ENCODE measurements at places on chromosomes 4 and X. TPM values are rescaled to one million over a fixed set of nuclear protein-coding genes. Genes with fewer than 3 reads are reported as not detected.

The DMP1 gene
- 0.03 TPM for total RNA-seq

The GPR50 gene
- 0.19 TPM for total RNA-seq

The HSFX3 gene
- not detected for total RNA-seq

The IL1RAPL1 gene
- total RNA-seq = not detected

The GPR143 gene
- total RNA-seq = not detected

The TRAM1L1 gene
- 0.32 TPM for total RNA-seq

The TBC1D19 gene
- total RNA-seq = 3.6 TPM

The SSX4 gene
- not detected for total RNA-seq

The SPATA18 gene
- total RNA-seq = 5.2 TPM

The ZAR1 gene
- 0.10 TPM for total RNA-seq

The TBC1D8B gene
- 1.7 TPM for total RNA-seq

The ZCCHC18 gene
- total RNA-seq = 0.07 TPM

The CDKL2 gene
- total RNA-seq = 0.64 TPM

The RASL11B gene
- total RNA-seq = not detected

The HPGDS gene
- not detected for total RNA-seq

The KIF4A gene
- total RNA-seq = 23.3 TPM

The CYBB gene
- total RNA-seq = 0.03 TPM

The ENPEP gene
- not detected for total RNA-seq

The USP17L22 gene
- not detected for total RNA-seq

The DCLK2 gene
- total RNA-seq = 9.3 TPM

The SLC26A1 gene
- 0.31 TPM for total RNA-seq

The ADH5 gene
- 97.0 TPM for total RNA-seq

The PRR32 gene
- not detected for total RNA-seq

The NRK gene
- not detected for total RNA-seq
